MG63 (cell line): ENCODE measurements at places on chromosomes 4 and X.

DNA sequence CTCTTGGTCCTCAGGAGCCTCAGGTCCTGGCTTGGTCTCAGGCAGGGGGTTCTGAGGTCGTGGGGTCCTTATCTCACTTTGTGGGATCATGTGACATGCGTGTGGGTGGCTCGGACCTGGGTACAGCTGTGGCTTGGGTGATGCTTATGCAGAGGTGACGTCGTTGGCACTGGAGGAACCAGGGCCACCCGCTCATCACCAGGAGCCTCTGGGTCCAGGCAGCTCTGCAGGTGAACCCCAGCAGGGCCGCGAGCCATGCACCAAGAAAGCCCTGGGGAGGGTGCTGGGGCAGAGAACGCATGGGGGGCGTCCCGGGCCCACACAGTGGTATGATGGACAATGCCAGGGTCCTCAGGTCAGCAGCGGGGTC, 8.7 kb downstream of the ATP5ME start:
- DNase-seq: no peak

DNA sequence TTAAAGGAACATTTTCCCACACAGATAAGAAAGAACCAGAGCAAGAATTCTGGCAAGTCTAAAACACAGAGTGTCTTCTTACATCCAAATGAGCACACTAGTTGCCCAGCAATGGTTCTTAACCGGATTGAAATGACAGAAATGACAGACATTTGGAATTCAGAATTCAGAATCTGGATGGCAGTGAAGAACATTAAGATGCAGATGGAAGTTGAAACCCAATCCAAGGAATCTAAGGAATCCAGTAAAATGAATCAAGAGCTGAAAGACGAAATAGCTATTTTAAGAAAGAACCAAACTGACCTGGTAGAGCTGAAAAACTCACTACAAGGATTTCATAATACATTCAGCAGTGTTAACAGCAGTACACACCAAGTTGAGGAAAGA, 21.5 kb downstream of the ANAPC10 start:
- DNase-seq: no peak

DNA sequence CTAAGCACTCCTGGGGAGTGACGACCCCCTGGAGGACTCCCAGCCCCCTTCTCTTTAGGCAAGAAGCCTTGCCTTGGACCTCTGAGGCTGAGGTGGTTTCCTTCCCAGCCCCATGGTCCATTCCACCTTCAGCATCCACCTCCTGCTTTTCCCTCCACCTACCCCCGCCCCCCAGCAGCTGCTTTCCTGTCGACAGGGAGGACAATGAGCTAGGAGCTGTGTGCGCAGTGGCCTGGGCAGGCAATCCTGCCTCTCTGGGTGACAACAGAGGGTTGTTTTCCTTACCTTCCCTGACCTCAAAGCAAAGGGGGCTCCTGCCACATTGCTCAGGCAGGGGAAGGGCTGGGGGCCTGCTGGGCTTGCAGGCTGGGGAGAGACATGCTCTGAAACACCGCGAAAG, 123.5 kb downstream of the BCOR start:
- no peak for DNase-seq

- no peak for DNase-seq
Measured at GRCh38 chrX:50905334-50905733, 5.2 kb upstream of the BMP15 start.

DNA sequence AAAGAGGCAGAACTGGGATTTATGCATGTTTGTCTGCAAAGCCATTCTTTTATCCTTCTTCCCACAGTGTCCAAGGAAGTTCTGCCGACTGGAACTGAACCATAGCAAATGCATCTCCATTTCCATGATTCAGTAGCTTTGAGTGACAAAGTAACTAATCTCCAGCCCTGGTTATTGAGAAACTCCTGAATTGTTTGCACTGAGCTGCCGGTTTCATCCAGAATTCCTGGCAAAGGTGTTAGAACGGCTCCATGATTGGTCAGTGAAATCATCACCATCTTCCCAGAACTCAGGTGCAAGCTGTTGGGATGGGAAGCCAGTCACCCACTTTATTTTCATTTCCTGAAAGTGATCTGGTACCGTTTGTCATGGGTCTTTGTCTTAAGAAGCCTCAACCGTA, 47.0 kb upstream of the SLC34A2 start:
- DNase-seq: no peak

DNA sequence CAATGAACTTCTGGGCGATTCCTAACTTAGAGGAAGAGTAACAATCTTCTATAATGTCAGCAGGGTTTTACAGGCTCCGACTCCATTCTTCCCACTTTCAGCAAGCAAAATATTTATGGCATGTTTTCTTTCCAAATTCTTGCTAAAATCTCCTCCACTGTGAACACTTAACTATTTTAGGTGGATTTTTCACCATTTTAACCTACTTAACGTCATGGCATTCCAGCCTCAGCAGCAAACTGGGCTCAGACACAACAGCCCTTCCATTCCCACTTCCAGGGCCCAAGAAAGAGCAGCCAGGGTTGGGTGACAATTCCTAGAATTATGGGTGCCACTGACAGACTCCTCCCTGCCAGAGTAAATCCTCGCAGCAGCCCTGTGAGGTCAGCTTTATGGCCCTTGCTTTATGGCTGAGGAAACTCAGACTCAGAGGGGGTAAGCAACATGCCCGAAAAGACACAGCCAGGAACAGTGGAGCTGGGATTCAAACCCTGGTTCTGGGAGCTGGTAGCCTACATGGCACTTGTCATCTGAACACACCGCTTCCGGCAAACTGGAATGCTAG, 112.8 kb upstream of the MAP3K15 start:
- DNase-seq: no peak

DNA sequence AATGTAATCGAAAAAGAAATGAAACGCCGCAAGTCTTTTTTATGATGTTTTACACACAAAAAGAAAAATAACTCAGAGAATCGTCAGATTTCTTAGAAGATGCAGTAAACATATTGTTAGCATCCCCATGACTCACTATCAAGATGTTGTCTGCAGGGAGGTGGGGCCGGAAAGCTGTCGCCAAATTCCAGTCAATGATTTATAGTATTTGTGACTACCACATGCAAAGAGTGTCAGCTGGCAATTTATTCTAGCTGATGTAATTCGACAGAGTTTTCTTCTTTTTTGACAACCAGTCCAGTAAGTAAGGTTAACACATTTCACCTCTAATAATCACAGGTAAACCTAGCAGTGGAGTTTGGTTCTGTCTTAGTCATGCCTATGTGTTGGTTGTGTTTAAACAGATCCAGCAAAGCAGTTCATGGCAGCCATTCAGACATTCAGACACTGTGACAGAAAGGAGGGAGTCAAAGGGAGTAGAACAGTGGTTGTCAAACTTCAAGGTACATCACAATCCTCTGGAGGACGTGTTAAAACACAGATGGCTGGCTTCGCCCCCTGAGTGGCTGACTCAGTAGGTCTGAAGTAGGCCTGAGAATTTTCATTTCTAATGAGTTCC, 19.8 kb upstream of the PPP1R2C start:
- DNase-seq: no peak

GRCh38 chr4:38365261-38365660, 298.7 kb upstream of the KLF3 start:
- DNase-seq: no peak

DNA sequence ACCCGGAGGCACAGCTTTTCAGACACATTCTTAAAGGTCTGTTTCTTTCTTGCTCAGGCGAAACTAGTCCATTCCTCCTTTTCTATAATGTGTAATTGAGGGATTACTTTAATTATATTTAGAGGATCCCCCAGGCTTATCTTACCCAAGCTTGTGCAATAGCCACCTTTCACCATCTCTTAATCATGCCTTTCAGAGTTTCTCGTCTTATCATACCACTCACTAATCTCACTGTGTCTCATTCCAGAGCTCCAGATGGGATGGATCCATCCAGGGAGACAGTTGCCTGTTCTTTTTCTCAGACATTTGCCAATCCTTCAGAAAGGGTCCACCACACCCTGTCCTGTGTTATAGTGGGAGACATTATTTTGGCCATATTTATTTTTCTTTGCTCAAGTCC, 12.5 kb downstream of the SPARCL1 start:
- no peak for DNase-seq

- DNase-seq: no peak
Measured at GRCh38 chr4:109982521-109982920, 69.8 kb downstream of the EGF start.

DNA sequence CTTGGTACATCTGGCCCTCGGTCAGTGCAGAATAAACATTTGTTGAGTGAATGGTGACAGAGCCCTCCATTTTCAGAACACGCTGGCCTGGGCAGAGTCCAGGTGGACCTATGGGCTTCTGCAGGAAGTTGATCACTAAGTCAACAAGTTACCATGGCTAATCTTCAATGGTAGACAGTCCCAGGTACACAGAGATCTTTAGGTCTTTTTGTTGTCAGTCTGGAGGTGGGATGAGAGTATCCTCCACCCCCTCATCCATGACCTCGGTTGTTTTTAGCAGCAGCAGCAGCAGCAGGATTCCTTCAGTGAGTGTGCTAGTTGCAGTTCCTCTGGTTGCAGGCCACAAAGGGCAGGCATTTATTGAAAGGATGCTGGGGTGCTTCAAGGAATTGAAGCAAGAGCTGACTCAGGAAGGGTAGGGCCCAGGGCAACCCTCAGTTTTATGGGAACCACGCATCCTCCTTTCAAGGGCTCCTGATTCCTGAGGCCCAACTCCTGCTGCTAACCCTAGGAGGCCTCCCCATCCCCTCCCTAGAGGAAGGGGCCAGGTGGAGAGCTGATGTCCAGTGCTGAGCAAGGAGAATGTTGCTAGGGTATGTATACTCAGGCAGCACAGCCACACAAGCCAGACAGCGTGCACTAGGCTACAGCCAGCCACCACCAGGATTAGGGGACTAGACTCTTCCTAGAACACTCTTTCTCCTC, 1.7 kb upstream of the USP27X start:
- DNase-seq: no peak

DNA sequence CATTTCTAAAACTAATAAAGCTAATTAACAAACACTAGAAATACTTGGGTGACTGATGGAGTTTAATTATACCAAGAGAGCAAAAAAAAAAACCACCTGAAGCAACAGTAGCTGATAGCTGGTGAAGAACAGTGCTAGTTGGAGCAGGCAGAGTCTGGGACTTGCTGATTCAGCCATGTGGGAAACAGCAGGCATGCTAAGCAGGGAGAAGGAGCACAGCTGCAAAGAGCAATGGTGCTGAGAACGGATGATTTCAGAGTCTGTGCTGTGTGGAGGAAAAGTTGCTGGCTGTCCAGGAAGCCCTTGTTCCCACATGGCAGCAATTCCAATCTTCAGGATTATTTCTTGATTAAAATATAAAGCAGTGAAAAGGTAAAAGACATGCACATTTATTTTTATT, 68.8 kb downstream of the NPY1R start:
- DNase-seq: no peak

DNA sequence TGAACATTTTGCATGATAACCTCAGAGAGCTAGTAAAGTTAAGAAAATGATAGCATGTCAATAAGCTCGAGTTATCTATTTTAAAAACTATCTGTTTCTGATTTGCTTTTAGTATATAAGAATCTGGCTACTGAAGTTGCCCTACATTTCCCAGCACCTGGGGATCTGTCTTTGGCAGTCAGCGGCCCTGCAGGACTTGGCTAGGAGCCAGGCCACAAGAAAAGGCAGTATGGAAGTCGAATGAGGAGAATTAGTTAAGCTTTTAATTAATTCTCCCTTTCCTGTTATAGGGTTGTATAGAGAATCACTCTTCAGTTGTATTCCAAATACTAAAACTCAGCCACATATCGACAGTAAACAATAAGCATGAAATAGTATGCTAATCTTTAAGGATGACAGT, 22.7 kb downstream of the POU4F2 start:
- DNase-seq: no peak

- no peak for DNase-seq
Measured at GRCh38 chr4:108168160-108168670, 517 bp downstream of the LEF1 start.

DNA sequence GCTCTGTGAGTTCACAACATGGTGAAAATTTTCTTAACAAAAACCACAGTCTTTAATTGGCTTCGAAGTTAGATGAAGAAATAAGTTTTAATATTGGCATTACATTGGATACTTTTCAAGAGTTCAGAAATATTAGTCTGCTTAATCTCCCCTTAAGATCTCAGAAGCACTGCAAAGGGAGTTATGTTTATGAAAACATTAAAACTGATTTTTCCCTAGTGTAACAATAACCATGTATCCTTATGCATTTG, 1.5 kb downstream of the SETD7 start:
- DNase-seq: no peak

- DNase-seq: no peak
Measured at GRCh38 chrX:47181301-47181700, 12.3 kb upstream of the UBA1 start.

DNA sequence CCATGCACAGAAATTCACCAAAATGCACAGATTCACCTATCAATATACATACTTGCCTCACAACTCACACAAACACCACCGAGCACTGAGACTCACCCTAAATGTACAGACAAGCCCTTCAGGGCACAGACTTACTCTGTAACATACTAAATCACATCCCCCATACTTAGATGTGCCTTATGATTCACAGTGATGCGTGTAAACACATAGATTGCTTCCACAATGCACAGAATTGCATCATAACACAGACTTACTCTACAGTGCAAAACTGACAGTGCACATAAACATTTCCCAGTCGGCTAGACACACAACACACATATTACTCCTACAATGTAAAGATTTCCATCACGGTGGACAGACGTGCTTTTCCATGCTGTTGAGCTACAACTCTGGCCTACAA, 6.2 kb downstream of the LINC00632 start:
- DNase-seq: no peak

GRCh38 chrX:135520022-135520552, 373 bp upstream of the INTS6L start:
- no peak for DNase-seq

- no peak for DNase-seq
Measured at GRCh38 chr4:159608436-159608835, 505.6 kb downstream of the RAPGEF2 start.

GRCh38 chr4:13536607-13537006, 7.7 kb downstream of the NKX3-2 start:
- DNase-seq: no peak

- DNase-seq: no peak
Measured at GRCh38 chrX:71100581-71101505, 5.2 kb downstream of the FOXO4 start.

DNA sequence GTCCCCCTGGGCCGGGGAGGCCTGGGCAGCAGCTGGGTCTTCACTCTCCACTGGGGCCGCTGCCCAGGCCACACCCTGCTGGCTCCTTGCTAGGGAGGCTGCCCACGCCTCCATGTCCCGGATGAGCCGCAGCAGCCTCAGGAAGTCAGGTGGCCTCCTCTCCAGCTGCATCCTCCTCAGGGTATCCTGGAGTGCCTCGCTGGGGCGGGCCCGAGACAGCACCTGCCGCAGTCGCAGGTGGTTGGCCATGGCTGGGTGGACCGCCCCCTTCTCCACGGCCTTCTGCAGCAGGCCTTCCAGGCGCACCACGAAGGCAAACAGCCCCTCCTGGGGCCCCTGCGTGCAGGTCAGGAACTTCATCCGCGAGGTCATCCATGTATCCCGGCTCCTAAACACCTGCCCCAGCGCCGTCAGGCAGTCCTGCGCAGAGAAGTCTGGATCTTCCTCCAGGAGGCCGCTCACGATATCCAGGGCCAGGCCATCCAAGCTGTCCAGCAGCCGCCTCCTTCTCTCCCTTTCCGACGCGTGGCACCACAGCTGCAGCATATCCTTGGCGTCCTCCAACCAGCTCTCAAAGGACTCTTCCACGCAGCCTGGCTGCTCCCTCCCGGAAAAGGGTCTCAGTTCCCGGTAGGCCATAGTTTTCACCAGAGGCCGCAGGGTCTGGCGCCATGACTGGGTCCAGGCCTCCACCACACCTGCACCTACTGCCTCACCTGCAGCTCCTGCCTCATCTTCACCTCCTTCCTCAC, 2.1 kb downstream of the PNMA6F start:
- DNase-seq: no peak
